Iris pigment epithelial cell (primary cell): ENCODE measurements at places on chromosomes 5 and 9.
A peak's percentile ranks its signal among the peaks of the same experiment; 100 is the strongest.

GRCh38 chr9:77843076-77843870 lies 188.3 kb downstream of the GNAQ start:
- DNase-seq, result no peak

- DNase-seq, result no peak
Measured at GRCh38 chr5:109451146-109451545, 41.4 kb upstream of the PJA2 start.

DNA sequence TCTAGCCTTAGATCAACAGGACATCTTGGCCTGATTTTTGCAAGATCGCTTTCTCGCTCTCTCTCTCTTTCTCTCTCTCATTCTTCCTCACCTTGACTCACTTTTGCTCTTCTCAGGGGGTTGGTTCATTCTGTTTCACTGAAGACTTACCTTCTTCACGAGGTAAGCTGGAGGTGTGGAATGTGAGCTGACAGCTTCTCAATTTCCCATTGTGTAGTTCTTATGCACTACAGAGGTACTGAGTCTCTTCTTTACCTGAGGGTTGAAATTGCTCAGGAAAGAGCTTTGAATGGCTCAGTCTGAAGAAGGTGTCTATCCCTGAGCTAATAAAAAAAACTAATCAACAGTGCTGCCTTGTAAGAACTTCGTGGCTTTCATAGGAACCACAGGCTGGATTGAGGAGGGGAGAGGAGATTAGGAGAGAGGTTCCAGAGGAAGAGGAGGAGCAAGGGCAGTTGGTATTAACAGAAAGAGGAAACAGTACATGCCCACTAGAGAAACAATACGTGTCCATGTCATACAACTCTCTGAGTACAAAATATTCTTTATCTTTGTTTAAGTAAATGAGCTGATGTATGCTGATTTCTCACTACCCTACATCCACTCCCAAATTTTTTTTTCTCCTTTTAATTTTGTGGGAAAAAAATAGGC lies 192.2 kb downstream of the TMEM167A start:
- DNase-seq, result no peak

GRCh38 chr9:106921341-106921899 lies 58.5 kb downstream of the ZNF462 start:
- peak; percentile 91 for DNase-seq

GRCh38 chr5:6469836-6470235 lies 21.2 kb downstream of the UBE2QL1 start:
- no peak for DNase-seq

DNA sequence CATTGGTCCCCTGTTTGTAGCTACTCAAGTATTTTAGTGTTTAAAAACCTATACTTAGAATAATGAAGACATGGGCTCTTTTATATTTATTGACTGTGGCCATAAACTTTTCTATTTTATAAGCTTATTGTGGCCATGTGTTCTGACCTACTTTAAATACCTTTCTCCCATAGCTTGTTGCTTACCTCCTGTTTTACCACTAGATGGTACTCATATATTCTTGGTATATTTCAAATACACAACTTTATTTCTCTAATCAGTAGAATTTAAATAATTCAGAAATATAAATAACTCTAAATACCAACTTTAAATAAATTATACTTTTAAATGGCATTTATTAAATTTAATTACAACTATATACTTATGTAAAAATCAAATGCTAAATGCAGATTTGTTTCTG lies 498.0 kb downstream of the PRDM9 start:
- DNase-seq, result no peak

GRCh38 chr9:17928228-17928627 lies 349.4 kb downstream of the SH3GL2 start:
- no peak for DNase-seq
